ENCODE measurements at places on chromosomes 6 and 20.
A peak's percentile ranks its signal among the peaks of the same experiment; 100 is the strongest.

DNA sequence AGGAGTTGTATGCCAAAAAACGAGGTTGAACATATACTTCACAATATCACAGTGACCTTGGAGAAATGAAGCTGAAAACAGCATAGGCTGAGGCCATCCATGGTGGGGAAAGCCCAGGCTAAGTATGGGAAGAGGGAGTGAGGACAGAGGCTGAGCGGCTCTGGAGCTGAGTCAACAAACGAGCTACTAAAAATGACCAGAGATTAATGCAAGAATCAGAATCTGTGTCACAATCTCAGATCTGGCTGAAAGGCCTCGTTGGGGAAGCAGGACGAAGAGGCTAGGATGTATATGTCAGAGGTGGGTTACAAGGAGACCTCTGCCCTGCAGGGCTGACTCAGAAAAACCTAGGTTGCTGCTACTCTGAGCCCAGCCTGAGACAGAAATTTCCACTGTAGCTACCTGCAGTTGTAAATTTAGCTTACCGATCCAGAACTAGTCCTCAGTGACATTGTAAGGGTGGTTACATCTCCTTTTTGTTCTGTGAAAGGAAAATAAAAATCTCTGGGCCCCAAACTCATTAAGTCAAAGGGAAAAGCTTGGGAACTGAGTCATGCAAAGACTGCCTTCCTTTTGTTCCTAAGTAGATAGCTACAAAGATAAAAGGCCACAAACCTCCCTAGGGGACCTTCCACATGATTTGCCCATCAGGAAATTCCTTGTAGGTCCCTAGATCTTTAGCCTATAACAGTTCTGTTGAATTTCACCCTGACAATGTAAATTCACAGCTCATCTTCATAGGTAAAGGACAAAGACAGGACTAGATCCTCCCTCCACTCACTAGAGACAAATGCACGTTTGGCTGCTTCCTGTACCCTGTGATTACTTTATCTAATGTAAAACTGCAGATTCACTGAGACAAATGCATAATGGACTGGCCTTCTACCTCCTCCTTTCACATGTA lies 8.5 kb upstream of the TUBB2A start:
- no peak for DNase-seq

DNA sequence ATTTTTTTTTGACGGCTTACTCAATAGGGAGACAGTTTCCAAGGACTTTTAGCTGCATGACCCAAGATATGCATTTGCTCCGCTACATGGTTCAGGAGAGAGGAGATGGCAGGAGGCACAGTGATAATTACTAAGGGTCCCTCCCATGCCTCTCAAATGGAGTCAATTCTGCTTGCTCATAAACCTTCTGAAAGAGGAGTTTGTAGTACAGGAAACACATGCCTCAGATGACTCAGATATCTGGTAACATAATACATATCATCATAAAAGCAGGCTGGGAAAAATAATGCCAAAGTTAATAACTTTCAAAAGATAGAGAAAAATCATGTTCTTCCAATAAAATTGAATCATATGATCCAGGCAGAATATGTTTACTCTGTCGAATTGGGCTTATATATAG lies 97.6 kb upstream of the DEFB112 start:
- no peak for DNase-seq

GRCh38 chr6:48311301-48311700 lies 200.3 kb upstream of the PTCHD4 start:
- no peak for DNase-seq

- no peak for DNase-seq
Observed at GRCh38 chr20:15643713-15644112, 929.5 kb downstream of the KIF16B start.

GRCh38 chr6:163707387-163708355 lies 293.2 kb downstream of the QKI start:
- peak; percentile 66 for DNase-seq

DNA sequence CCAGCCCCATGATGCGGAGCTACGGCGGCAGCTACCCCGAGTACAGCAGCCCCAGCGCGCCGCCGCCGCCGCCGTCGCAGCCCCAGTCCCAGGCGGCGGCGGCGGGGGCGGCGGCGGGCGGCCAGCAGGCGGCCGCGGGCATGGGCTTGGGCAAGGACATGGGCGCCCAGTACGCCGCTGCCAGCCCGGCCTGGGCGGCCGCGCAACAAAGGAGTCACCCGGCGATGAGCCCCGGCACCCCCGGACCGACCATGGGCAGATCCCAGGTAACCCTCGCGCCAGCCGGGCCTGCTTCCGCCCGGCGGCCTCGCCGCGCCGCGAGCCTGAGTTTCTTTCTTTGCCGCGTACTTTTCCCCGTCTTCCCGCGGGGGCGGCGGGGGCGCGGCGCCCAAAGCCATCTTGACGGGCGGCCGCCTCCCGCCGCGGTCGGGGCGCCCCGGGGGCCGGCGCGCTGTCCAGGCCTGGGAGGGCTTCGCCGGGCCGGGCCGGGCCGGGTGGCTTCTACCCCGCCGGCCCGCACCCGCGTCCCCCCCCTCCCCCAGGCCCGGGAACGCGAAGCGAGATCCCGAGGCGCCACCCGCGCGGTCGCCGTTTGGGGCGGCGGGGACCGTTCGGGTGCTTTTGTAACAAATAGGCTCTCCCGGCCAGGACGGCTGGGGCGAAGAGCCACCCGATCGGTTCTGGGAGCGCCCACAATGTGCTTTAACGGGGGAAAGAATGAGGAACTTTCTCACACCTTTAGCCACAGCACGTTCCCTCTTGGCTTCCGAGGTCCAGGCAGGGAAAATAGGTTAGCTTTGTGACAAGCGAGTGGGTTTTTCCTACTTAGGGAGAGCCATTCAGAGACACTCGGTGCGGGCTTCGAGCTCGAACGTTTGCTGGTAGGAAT lies 2.3 kb downstream of the ARID1B start:
- DNase-seq: no peak

GRCh38 chr6:52543729-52544601 lies 32.9 kb downstream of the TRAM2 start:
- DNase-seq: no peak

Data from GM12864 (cell line).